Amniotic stem cell (primary cell): ENCODE measurements at places on chromosomes 5 and 9.

GRCh38 chr5:65695896-65696295 is 26.0 kb downstream of the SGTB start:
- DNase-seq: no peak

DNA sequence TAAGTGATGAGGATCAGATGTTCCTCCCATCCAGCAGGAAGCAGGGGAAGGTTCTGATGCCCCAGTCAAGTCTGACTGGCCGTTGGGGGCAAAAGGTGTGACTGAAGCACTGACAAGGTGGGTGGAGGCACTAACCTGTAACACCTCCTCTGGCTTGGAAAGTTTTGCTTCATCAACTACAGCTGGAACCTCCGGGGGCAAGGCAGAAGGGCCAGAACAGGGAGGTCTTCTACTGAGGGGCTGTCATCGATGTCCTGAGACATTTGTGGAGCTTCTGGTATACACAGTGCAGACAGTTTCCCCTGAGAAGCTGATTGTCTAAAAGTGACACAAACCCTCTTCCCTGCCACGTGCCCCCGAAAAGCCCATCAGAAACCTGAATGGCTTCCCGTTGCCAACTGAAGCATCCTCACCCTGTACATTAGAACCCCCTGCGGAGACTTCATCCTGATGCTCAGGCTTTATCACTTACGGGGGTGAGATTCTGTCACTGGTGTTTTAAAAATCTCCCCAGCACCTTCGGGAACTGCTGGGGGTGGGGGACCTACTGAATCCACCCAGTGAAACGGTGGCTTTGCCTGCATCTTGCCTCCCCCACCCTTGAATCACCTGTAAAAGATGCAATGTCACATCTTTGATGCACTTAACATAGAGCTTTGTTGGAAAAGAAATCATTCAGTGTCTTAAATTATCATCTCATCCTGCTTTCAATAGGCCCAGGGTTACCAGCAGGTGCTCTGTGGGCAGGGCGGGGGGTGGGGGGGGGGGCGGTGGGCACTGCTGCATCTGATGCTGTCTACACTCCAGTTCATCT is 24.6 kb downstream of the TRAF1 start:
- DNase-seq: no peak

GRCh38 chr9:130701059-130702022 is 7.8 kb downstream of the EXOSC2 start:
- peak; percentile 89 for DNase-seq

GRCh38 chr5:65696892-65697291 is 25.0 kb downstream of the SGTB start:
- DNase-seq: no peak

DNA sequence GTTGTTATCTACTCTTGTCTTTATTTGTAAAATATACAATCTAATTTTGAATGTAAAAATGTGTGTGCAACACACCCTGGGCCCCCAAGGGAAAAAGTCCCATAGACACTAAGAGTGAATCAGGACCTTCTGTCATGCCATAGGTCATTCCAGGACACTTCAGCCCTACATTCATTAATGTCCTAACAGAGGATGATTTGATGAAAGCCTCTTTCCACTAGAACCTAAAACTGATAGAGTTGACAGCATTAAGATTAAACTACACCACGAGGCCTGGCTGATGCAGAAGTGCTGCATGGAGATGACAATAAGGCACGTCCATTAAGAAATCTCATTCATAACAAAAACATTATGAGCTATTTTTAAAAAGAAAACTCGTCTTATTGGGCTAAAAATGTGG is 46.2 kb downstream of the FRMD3 start:
- DNase-seq: no peak

- DNase-seq: no peak
These were observed 109.9 kb upstream of the NFIB start for GRCh38 chr9:14423815-14424261.

DNA sequence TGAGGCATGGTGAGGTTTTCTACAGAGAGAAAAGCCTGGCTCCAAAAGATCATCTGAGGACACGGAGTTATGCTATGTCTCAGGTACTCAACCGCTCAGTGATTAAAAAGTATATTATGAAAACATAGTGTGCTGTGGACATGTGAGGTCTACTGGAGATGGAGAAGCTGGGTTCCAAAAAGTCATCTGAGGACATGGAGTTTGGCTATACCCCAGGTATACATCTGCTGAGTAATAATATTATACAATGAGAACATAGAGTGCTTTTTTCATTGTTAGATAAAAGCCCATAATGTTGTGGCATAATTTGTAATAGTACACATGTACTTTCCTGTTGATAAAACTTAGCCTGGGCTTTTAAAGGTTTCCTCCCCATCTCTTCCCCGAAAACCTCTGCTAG is 70.7 kb upstream of the SHISAL2B start:
- no peak for DNase-seq

- no peak for DNase-seq
These were observed 192.6 kb upstream of the RASA1 start for GRCh38 chr5:87074934-87075541.

- no peak for DNase-seq
These were observed 80.9 kb downstream of the FOXD1 start for GRCh38 chr5:73367650-73368049.

DNA sequence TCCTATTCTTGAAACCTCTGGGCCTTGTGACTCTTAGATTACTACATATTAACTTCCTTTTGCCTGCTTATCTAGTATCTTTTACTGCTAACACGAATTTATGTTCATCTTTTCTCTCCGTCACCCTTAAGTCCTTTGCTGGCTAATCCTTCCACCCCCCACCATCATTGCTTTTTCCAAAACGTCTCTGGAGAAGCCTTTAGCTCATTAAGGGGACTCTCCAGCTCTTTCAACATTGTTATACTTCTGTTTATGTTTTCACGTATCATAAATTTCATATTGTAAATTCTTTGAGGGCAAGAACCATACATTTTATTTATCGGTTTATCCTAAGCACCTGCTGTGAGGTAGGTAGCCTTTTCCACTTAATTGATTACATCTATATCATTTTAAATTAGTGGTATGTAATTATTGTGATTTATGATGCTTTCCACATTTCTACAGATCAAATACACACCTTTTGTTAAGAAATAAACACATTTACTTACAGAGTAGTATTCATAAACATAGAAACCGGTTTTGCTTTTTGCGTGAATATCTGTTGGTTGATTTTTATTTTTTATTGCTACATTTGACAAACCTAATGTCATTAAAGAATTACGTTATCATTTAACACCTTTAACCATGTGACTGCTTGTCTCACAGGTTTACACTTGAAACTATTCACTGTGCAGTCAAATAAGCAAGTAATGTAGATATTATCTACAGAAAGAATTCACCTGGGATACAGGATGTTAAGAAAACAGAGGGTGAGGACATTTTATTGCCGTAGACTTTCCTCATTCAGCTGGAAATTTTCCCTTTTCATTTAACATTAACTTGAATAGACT is 15.4 kb upstream of the SNX2 start:
- DNase-seq: no peak

DNA sequence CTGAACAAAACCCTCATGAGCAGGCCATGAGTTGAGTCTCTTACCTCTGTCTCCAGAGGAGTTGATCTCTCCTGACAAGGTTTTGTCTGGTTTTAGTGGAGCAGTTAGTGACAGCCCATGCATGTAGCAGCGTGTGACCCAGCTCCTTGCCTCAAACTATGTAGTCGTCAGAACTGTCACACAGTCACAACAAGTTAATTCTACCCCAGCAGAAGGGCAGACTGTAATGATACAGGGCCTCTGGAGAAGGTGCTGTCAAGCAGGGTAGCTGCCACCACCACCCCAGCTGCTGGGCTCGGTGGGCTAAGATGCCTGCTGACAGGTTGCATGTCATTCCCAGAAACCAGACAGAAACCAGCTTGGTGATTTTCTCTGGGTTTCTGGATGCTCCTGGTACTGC is 194.5 kb downstream of the PSAT1 start:
- no peak for DNase-seq

- no peak for DNase-seq
These were observed 45.8 kb downstream of the MEIKIN start for GRCh38 chr5:131899686-131900085.

DNA sequence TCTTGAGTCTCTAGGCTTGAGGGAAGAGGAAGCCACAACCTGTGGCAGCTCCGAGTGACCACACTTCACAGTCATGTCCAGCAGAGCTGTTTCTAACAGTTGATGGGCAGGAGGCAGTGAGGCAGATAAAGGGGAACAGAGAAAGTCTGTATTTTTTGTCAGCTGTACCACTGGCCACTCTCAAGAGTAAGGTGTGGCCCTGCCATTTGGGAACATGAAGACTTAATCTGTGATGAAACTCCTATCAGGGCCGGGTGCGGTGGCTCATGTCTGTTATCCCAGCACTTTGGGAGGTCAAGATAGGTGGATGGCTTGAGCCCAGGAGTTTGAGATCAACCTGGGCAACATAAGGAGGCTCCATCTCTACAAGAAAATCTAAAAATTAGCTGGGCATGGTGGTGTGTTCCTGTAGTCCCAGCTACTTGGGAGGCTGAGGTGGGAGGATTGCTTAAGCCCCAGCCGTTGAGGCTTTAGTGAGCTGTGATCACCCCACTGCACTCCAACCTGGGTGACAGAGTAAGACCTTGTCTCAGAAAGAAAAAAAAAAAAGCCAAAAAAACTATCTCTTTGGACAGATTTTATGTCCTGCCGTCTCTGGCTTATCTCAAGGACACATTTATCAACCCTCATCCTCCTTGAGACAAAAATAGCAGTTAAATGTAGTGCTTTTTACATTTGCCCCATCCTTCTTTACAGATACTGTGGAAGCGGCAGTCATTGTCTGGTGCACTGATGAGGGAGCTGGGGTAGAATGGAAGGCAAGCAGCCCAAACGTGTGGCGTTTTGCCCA is 11.9 kb upstream of the COL15A1 start:
- DNase-seq: no peak

DNA sequence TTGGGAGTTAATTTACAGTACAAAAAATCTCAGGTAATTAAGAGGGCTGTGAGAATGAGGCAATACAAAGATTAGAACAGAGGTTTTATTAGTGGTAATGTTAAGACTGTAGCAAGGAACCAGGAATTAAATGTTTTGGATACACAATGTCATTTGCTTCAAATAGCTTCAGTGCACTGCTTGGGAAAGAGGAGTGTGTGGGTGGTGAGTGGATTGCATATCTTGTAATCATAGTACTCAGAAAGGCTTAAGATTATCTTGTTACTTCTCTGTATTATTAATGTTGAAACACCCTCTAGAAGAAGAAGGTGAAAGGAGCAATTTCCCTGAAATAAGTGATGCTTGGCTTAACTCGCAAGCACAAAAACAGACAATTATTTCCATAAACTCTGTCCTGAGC is 21.0 kb upstream of the TBCA start:
- no peak for DNase-seq

DNA sequence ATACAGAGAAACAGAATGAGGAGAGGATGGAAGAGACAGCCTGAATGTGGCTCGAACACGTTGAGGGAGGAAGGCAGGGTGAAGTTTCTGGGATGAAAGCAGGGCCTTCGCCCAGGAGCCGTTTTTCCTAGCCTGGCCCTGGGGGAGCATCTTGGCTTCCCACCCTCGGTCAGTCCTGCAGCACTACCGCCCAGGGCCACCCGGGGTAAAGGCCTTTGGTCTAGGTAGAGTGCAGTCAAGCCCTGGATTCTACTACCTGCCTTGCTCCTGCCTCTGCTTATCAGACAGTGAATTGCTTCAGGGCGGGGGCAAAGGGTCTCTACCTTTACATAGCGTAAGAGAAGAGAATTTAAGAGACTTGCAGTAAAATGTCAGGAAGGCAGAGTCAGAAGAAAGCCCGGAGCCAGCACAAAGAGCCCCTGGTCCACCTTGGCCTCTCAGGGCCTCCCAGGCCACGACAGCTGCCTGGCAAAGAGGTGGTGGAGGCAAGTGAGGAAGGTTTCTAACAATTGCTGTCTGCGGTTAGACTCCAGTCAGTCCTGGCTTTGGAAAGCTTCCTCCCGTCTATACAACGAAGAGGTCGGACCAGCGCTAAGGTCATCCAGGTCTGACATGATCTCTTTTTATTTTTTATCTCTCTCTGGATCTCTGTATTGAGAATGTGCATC is 17.9 kb downstream of the COL15A1 start:
- no peak for DNase-seq

DNA sequence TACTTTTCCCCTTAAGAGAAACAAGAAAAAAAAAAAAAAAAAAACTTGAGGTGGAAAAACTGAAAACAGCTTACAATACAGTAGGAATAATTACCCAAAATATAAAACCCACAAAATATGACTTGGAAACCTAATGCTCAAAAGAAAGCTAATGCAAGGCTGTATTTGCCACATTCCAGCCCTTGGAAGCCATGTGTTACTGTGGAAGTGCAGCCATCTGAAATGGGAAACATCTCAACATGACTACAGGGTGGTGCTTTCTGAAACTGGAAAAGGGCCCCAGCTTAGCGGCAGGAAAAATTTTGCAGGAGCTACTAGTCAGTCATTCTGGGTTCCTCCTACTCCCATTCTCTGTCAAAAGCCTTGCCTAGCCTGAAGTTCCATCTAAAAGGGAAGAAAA is 20.4 kb downstream of the CDK5RAP2 start:
- no peak for DNase-seq

GRCh38 chr5:116897291-116897690 is 322.7 kb upstream of the SEMA6A start:
- DNase-seq: no peak

DNA sequence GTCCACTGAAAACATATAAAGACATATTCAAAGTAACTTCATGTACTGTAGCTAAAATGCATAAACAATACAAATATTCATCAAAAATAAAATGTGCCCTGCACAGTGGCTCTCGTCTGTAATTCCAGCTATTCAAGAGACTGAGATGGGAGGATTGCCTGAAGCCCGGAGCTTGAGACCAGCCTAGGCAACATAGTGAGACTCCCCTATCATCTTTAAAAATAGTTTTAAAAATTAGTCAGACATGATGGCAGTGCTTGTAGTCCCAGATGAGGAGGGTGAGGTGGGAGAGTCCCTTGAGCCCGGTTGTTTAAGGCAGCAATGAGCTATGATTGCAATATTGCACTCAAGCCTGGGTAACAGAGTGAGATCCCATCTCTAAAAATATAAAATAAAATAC is 534.1 kb downstream of the ANXA1 start:
- no peak for DNase-seq

DNA sequence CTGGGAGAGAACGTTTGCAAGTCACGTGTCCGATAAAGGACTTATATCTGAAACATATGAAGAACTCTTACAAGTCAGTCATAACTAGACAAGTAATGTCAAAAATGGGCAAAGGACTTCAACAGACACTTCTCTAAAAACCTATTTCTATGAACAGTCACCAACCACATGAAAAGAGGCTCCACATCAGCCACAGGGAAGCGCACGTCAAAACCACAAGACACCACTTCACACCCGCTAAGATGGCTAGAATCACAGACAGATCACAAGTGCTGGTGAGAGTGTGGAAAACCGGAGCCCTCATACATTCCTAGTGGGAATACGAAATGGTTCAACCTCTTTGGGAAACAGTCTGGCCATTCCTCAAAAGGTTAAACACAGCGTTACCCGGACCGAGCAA is 11.5 kb upstream of the CARD9 start:
- no peak for DNase-seq

GRCh38 chr5:29001666-29002065 is 1963.3 kb upstream of the CDH9 start:
- DNase-seq: no peak

DNA sequence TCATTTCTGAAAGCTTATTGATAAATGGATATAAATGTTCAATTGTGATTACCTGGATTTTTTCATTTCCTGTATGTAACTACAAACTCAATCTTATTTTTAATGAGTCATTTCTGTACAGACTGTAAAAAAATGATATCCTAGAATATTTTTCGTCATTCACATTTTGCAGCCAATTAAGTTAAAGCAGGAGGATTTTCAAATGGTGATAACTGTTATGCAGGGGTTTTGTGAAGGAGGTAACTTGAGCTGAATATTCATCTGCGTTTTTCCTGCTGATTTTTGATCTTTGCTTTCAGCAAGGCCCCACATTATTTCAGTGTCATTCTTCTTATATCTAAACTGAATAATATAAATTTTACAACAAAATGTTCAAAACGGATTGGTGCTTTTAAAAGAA is 74.1 kb downstream of the SLF1 start:
- DNase-seq: no peak
